ENCODE measurements at places on chromosomes 7 and 10.
A peak's percentile ranks its signal among the peaks of the same experiment; 100 is the strongest.

GRCh38 chr10:48940372-48940771, 732 bp upstream of the LRRC18 start:
- DNase-seq: no peak

DNA sequence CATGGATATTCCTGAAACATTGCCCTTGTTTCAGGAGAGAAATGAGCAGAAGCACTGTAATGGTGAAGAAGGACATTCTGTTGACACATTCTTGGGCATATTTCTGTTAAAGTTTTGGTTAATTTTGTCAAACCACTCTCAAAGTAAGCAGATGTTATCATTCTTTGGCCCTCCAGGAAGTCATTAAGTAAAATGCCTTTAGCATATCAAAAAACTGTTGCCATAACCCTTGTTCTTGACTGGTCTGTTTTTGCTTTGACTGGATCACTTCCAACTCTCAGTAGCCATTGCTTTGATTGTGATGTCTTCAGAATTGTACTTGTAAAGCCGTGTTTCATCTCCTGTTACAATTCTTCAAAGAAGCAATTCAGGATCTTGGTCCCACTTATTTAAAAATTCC, 404.3 kb upstream of the LRRTM3 start:
- no peak for DNase-seq

DNA sequence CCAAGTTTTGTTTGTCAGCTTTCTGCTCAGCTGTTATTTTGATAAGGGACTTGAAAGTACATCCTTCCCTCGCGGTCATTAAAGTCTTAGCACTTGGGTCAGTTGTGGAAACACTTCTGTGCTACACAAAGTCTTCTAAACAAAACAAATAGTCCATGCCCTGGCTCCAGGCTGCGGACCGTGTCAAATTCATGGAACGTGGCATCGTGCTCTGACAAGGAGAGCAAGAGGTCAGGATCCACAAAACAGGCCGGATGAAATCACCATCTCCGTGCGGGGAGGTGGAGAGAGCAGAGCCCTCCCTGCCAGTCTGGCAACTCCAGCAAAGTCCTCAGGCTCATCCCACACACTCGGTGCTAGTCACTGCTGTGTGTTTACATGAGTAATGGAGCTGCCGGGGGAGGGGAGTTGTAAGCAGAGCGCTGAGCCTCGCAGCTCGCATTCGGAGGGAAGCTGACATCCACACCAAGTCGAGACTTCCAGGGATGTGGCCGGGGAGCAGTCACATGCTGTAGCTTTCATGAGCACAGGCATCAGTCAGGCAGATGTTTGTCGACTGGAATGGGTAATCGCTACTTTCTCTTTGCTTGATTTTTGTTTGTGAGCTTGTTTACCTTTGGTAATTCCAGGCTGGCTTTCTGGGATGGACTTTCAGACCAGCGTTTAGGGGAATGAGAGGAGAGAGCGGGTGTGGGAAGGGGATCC, 147.6 kb downstream of the ARID5B start:
- DNase-seq: peak; percentile 67

- no peak for DNase-seq
These were observed 19.6 kb downstream of the RAB19 start for GRCh38 chr7:140423501-140423900.

DNA sequence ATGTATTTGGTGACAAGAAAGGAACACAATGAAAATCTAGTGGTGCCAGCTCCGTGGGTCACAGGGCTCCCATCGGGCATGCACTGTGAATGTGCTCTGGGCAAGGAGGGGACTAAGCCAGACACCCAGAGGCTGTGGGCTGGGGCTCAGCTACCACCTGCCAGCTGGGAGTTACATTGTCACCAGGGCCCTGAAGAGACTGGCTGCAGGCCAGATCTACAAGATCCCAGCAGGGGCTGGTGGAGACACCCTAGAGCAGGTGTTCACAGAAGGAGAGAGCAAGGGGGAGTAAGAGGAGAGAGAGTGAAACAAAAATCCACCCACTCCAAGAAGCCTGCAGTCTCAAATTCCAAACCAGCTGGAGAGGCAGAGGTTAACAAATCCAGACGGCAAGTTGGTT, 116.6 kb upstream of the ADCY1 start:
- no peak for DNase-seq

GRCh38 chr10:97323501-97323900, 4.4 kb downstream of the FRAT1 start:
- DNase-seq: no peak

DNA sequence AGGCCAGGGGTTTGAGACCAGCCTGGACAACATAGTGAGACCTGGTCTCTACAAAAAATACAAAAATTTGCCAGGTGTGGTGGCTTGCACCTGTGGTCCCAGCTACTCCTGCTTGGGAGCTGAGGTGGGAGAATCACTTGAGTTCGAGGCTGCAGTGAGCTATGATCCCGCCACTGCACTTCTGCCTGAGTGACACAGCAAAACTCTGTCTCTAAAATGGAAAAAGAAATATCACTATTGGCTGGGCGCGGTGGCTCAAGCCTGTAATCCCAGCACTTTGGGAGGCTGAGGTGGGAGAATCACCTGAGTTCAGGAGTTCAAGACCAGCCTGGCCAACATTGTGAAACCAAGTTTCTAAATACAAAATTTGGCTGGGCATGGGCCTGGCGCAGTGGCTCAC, 44.9 kb upstream of the RASGEF1A start:
- no peak for DNase-seq

GRCh38 chr7:129688503-129689222, 77.1 kb downstream of the NRF1 start:
- DNase-seq: no peak

DNA sequence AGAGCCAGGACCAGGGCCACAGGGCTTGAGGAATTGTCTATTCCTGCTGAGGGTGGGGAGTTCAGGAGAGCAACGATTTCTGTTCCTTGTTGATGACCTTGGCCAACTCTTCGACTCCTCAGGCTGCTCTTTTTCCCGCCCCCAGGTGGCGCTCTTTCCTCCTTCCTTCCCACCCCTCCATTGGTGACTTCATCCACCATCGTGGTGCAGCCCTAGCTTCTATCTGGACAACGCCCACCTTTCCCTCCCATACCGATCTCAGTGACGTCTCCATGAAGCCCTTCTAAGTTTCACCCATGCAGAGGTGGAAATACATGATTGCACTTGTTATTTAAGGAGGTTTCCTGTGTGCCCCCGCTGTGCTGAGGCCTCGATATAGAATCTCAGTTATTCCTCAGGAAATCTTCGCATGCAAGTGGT, 22.1 kb upstream of the CARD11 start:
- peak; percentile 65 for DNase-seq

DNA sequence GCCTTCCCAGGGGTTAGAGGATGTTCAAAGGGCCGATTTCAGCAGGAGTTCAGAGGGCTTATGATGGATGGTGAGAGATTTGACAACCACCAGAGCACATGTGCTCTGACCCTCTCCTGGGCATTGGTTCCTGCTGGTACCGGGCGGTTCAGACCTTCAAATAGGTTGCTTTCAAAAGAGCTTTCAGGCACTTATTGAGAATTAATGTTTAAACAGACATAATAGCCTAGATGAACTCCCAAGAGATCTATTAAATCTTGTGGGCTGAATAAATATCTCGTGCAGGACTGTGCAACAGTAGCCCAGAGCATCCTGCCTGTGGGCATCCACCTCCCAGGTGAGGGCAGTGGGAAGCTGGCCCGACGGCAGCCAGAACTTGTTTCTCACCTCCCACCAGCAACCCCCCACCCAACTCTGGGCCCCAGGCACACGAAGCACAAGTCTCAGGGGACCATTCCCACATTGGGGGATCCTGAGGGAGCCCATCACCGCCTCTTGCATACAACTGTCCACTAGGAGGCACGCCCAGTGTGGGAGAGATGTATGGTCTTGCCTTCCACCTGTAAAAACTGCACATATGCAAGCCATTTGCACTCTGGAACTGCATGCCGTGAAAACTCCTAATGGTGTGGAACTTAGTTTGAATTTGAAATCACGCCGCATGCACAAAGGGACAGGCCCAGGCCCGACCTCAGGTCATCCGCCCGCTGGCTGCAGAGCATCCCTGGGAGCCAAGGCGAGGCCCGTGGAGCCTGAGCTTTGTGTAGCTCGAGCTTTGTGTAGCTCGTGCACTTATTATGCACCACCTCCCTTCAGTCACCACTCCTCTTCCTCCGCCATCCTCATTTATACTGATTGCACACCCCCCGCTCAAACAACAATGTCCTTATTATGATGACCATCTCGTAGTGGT, 147.8 kb downstream of the ADCY1 start:
- DNase-seq: no peak

GRCh38 chr10:13347043-13347499, 1.0 kb downstream of the SEPHS1 start:
- peak; percentile 38 for DNase-seq

- no peak for DNase-seq
These were observed 135.1 kb upstream of the RET start for GRCh38 chr10:42941790-42942189.

- DNase-seq: no peak
These were observed 23.5 kb downstream of the ABLIM1 start for GRCh38 chr10:114634609-114634979.

GRCh38 chr10:5606864-5607263, 59.5 kb downstream of the ASB13 start:
- DNase-seq: no peak

DNA sequence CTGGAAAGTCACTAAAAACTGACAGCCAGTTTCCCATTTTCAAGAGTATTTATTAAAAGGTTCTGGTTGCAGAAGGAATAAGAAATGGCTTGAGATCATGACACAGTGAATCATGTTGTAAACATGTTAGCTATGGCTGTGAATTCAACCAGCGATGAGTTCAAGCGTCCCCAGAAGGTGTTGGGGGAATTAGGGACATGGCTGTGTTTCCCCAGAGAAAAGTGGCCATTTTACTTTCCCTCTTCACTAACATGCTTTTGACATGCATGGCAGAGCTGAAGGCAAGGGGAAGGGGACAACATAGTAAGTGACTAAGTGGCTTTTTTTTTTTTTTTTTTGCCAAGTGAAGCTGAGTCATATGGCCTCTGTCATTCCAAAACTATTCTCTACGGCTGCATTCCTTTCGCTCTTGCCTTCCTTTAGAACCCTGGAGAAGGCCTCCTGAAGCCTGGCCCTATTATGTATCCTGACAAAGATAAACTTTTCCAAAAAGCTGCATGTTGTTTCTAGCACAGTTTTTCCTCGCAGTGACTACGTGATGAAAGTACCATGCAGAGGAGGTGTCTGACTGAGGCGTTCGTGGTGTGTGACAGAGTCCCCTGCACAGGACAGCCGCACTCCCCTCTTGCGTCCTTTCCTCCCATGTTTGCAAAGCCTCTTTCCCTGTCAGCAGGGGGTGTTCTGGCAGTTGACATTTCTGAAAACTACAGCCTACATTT, 46.9 kb downstream of the EGFR start:
- no peak for DNase-seq

GRCh38 chr10:52030051-52030790, 283.9 kb upstream of the DKK1 start:
- no peak for DNase-seq

DNA sequence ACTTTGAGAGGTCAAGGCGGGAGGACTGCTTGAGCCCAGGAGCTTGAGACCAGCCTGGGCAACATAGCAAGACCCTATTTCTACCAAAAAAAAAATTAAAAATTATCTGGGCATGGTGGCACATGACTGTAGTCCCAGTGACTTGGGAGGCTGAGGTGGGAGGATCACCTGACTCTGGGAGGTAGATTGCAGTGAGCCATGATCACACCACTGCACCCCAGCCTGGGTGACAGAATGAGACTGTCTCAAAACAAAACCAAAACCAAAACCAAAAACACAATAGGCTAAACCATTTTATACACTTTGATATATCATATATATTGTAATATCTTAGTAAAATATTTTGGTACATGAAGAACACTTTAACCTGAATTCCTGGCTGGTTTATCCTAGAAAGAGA, 101.6 kb downstream of the RAPGEF5 start:
- no peak for DNase-seq

Measured in CD4-positive, alpha-beta T cell treated with Interleukin-15 for 1 hour (primary cell).